ENCODE measurements at places on chromosomes 7 and 10. TPM values are rescaled to one million over a fixed set of nuclear protein-coding genes. Genes with fewer than 3 reads are reported as not detected.

Gene C10orf67
- total RNA-seq: 1.0 TPM

Gene SORCS1
- 0.84 TPM for total RNA-seq

Gene AKR1E2
- total RNA-seq: 4.5 TPM

Gene COL13A1
- total RNA-seq: 2.4 TPM

DNA sequence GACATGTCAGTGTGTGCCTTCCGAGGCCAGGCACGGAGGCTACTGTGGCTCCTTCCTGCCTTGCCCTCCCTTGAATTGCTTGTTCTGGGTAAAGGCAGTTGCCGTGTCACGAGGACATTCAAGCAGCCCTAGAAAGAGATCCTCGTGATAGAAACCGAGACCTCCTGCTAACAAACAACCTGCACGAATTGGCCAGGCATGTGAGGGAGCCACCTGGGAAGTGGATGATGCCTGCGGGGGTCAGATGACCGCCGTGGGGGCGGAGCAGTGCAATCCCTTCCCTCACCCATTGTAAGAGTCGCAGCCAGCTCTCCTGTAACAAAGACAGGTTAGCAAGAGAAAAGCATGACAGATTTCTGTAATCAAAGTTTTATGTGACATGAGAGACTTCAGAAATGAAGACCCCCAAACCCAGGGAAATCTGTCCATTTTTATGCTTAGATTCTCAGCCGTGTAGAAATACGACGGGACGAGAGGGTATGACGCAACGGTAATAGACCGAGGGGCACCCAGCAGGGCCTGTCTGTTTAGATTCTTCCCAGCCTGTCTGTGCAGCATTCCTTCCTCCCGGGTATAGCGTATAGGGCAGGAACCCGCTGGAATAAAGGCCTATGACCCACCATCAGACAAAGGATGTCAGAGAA lies 241.7 kb downstream of the GATA3 start:
- H3K27ac ChIP-seq: no peak overlapping the region
- H3K4me1 ChIP-seq: no peaks in the 10 kb centered on the region
- H3K27me3 ChIP-seq: no peaks in the 10 kb centered on the region
- no peak overlapping the region for H3K4me3 ChIP-seq
- no peaks in the 10 kb centered on the region for H3K36me3 ChIP-seq

DNA sequence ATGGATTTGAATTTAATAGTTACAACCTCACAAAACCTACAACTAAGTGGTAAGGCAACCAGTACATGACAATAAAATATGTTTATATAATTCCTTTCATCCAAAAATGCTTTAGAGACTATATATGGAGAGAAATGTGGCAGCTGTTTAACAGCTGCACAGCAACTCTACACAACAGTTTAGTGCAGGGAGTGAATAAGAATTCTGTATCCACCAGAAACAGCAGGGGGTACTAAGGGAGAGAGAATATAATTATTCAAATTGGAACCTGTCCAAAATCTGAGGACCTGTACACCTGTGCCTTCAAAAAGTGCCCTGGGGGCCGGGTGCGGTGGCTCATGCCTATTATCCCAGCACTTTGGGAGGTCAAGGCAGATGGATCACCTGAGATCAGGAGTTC lies 49.6 kb downstream of the POLL start:
- no peak overlapping the region for H3K27ac ChIP-seq
- no peak overlapping the region for H3K4me3 ChIP-seq
- H3K27me3 ChIP-seq: no peaks in the 10 kb centered on the region
- DNase-seq: no peak
- no peaks in the 10 kb centered on the region for H3K36me3 ChIP-seq

DNA sequence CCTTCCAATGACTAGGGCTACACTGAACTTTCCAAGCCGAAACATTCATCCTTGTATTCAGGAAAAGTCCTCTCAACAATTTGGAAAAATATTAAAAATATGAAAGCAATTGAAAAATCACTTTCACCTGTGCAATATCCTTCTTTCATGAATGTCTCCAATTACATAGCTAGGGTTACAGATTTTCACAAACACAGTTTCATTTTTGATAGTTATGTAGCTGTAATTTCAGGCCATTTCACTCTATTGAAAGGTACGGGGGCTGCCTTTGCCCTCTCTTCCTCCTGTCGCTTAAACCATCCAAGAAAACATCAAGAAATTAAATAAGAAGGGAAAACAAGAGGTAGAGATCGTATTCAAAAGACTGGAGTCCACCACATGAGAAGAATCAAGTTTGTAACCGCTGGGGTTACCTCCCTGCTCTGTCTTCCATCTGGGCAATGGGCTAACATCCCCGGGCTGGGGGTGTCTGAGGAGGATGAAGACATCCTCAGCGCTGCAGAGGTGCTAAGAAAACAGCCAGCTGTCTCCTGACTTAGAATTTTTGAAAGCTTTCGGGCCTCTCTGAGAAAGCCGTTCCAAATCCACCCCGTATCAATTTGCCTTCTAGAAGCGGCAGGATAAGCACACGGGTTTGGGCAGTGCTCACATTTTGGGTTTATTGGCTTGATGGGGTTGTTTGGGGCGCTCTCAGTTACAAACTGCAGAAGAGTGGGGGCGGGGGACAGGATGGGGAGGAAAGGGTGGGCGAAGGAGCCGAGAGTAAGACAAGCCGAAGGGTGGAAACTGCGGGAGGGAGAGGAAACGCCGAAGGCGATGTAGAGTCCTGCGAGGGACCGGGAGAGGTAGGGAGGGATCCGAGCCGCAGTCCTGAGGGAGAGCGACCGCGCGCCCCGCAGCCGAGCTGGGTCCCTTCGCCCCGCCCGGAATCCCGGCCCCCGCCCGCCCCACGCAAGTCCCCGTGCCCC lies 24.3 kb upstream of the VAX1 start:
- no peak for DNase-seq
- peaks cover 8% of the 10 kb centered on the region for H3K27me3 ChIP-seq
- no peak overlapping the region for H3K4me3 ChIP-seq
- H3K36me3 ChIP-seq: no peaks in the 10 kb centered on the region
- H3K27ac ChIP-seq: no peak overlapping the region

DNA sequence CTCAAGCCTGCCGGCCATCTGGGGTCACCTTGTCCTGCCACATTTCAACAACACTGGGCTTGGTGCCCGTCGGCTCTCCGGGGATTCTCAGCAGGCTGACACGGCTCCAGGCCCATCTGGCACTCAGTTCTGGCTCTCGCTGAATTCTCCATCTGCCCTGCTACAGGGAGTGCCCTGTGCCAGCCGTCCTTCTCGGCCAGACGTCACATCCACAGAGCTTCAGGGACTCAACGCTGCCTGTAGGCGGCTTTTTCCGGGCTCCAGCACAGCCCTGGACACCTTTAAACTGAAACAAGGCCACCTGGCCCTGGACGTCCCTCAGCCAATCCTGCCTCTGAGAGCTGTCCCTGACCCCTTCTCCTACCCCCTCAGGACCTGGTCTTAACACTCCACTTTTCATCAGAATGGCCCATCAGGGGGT lies 43.0 kb downstream of the TMEM130 start:
- no peaks in the 10 kb centered on the region for H3K36me3 ChIP-seq
- no peaks in the 10 kb centered on the region for H3K27me3 ChIP-seq
- no peaks in the 10 kb centered on the region for H3K4me1 ChIP-seq
- H3K27ac ChIP-seq: no peak overlapping the region

DNA sequence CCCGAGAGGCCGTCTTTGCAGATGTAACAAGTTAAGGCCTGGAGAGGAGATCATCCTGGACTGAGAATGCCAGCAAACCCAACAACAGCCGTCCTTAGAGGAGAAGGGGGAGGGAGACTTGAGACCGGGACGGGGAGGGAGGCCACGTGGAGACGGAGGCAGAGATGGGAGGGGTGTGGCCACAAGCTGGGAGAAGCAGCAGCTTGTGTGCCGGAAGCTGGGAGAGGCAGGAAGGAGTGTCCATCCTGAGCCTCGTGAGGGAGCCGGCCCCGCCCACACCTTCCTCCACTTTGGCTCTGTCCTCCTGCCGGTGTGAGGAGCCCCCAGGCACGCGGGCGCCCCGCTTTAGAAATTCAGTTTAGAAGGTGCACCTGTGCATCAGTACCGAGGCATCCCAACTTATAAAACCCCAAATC lies 95.7 kb downstream of the DNAJB6 start:
- no peak overlapping the region for H3K27ac ChIP-seq
- peaks cover 5% of the 10 kb centered on the region for H3K4me1 ChIP-seq
- no peak overlapping the region for H3K4me3 ChIP-seq

GRCh38 chr10:128213156-128213555 lies 86.9 kb upstream of the MKI67 start:
- no peak overlapping the region for H3K4me3 ChIP-seq
- H3K27ac ChIP-seq: no peak overlapping the region
- H3K4me1 ChIP-seq: peaks cover 1% of the 10 kb centered on the region
- DNase-seq: no peak
- H3K36me3 ChIP-seq: no peaks in the 10 kb centered on the region

GRCh38 chr10:85407088-85407487 lies 959.5 kb downstream of the GRID1 start:
- H3K36me3 ChIP-seq: no peaks in the 10 kb centered on the region
- DNase-seq: no peak
- H3K4me1 ChIP-seq: no peaks in the 10 kb centered on the region
- no peak overlapping the region for H3K4me3 ChIP-seq

DNA sequence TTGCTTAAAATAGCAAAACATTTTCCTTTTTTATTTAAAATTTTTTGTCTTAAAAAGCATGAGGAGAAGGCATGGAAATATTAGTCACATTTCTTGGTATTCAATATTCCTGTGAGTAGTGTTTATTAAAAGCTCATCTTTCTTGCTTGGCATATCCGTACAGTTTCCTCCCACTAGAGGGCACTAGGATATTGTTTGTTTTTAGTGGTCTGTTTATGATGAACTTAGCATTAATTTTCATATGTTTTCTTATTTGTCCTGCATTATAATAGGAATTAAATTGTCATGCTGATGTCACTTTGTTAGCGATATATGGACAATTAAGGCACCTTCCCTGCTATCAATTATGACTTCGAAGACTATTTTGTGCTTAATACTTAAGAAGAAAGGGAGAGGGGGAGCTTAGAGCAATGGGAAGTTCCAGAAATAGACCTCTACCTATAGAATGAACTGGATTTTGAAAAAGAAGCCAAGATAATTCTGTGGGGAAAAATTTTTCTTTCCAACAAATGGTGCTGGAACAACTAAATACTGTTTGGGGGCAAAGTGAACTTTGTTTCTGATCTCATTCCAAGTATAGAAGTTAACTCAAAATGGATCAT lies 91.0 kb upstream of the STRIP2 start:
- no peaks in the 10 kb centered on the region for H3K4me1 ChIP-seq
- H3K27ac ChIP-seq: no peak overlapping the region
- DNase-seq: no peak
